ENCODE measurements at places on chromosomes 13 and 19. TPM values are rescaled to one million over a fixed set of nuclear protein-coding genes. Genes with fewer than 3 reads are reported as not detected.

KCNC3 gene
- total RNA-seq, result 1.2 TPM

GSX1 gene
- 0.41 TPM for total RNA-seq

CYP4F2 gene
- total RNA-seq, result not detected

CYP2A6 gene
- total RNA-seq, result not detected

CASP14 gene
- total RNA-seq, result not detected

ZNF471 gene
- 12.6 TPM for total RNA-seq

SLC25A41 gene
- total RNA-seq, result 0.41 TPM
